ENCODE measurements at places on chromosomes 16 and 17. TPM values are rescaled to one million over a fixed set of nuclear protein-coding genes. Genes with fewer than 3 reads are reported as not detected.

The CTRB2 gene
- not detected for total RNA-seq

The CCL4L2 gene
- 23.7 TPM for total RNA-seq

The PRR35 gene
- 0.20 TPM for total RNA-seq

The EMP2 gene
- total RNA-seq: not detected

The GNAO1 gene
- 1.1 TPM for total RNA-seq

The STUB1 gene
- total RNA-seq: 95.4 TPM

The DLX3 gene
- total RNA-seq: not detected

The VWA3A gene
- total RNA-seq: 0.35 TPM

The CKLF gene
- 69.7 TPM for total RNA-seq

DNA sequence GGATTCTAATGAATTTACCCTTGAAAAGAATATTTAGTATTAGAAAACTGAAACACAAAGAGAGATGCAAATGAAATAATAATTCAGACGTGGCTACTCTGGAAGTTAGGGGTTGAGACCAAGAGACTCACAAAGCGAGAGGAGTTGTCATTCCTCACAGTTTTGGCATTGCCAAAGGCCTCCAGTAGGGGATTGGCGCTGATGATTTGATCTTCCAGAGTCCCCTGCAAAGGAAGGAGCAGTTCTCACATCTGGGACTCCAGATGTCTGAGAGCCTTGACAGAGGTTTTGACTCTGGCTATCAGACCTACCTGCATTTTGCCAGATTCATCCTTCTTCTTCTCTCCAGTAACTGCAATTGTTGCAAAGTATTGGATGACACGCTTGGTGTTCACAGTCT, 6.6 kb downstream of the MYH8 start:
- H3K27me3 ChIP-seq: peaks cover 6% of the 10 kb centered on the region
- H3K27ac ChIP-seq: no peak overlapping the region
- H3K4me1 ChIP-seq: no peaks in the 10 kb centered on the region
- H3K36me3 ChIP-seq: no peaks in the 10 kb centered on the region

DNA sequence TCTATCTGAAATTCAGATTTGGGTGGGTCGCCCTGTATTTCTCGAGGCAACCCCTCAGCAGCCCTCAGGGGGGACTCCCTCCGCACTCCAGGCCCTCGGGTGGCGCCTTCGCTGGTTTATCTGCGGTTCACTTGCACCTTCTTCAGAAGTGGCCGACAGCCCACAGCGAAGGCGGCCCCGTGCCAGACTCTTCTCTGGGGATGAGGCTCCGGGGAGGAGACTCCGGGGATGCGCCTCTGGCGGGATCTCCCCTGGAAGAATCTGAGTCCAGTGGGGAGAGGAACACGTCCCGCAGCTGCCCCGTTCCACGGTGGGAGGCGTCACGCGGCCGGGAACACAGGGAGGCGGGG, 63.9 kb upstream of the DNAJA2 start:
- H3K36me3 ChIP-seq: no peaks in the 10 kb centered on the region
- peak overlapping the region; percentile 33 for H3K4me3 ChIP-seq
- DNase-seq: peak; percentile 43
- peaks cover 12% of the 10 kb centered on the region for H3K4me1 ChIP-seq
- no peak overlapping the region for H3K27ac ChIP-seq

- no peak for DNase-seq
- H3K27me3 ChIP-seq: no peaks in the 10 kb centered on the region
- peaks cover 9% of the 10 kb centered on the region for H3K4me1 ChIP-seq
- H3K36me3 ChIP-seq: no peaks in the 10 kb centered on the region
- no peak overlapping the region for H3K27ac ChIP-seq
Measured at GRCh38 chr17:3529817-3530741, 27.5 kb downstream of the TRPV3 start.

DNA sequence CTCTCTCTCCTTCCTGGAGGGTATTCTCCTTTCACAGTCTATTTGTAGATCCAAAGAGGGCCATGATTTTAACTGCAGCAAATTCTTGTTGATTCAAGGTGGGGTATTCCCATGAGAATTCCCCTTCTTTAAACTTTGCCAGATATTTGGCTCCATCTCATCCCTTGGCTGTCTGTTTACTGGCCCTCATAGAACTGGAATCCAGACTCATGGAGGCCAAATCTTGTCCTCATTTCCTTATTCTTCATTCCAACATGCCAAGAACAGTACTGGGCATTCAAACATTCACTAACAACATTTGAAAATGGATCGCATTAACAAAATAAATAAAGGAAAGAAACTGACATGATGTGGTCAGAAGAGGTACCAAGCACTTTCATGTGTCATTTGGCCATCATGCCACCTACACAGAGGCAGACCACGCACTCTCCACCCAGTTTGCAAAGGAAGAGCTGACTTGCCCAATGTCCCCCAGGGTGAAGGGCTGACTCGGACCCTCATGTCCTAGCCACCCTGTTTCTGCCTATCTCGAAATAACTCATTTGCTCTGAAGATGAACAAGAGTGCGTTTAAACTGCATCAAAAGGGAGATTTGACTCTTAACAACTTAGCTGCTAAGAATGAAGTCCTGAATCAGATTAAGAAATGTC, 23.1 kb upstream of the SLC35B1 start:
- H3K27me3 ChIP-seq: no peaks in the 10 kb centered on the region
- H3K4me1 ChIP-seq: peaks cover 67% of the 10 kb centered on the region
- DNase-seq: no peak

DNA sequence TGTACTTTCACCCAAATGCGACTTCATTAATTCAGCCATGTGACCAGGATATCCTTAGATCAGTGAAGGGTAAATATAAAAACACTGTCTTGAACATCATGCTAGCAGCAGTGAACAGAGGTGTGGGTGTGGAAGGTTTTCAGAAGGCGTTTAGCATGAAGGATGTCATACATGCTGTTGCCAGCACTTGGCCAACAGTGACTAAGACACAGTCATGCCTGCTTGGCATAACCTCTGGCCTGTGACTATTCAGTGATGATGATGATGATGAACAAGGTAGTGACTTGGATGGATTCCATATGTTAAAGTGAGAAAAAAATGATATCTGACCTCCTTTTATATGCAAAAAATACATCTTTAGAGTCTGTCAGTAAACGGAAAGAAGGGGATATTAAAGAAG, 97.9 kb downstream of the MAP2K4 start:
- no peak overlapping the region for H3K27ac ChIP-seq
- no peaks in the 10 kb centered on the region for H3K27me3 ChIP-seq
- peaks cover 34% of the 10 kb centered on the region for H3K36me3 ChIP-seq
- no peak for DNase-seq

GRCh38 chr16:25235991-25236390, 19.2 kb downstream of the AQP8 start:
- no peak for DNase-seq
- H3K27ac ChIP-seq: no peak overlapping the region
- H3K4me1 ChIP-seq: peaks cover 2% of the 10 kb centered on the region
- no peaks in the 10 kb centered on the region for H3K27me3 ChIP-seq
- peaks cover 5% of the 10 kb centered on the region for H3K36me3 ChIP-seq

GRCh38 chr17:78944956-78945355, 19.8 kb upstream of the TIMP2 start:
- no peak overlapping the region for H3K27ac ChIP-seq
- H3K4me1 ChIP-seq: no peaks in the 10 kb centered on the region
- H3K27me3 ChIP-seq: no peaks in the 10 kb centered on the region
- H3K36me3 ChIP-seq: no peaks in the 10 kb centered on the region

DNA sequence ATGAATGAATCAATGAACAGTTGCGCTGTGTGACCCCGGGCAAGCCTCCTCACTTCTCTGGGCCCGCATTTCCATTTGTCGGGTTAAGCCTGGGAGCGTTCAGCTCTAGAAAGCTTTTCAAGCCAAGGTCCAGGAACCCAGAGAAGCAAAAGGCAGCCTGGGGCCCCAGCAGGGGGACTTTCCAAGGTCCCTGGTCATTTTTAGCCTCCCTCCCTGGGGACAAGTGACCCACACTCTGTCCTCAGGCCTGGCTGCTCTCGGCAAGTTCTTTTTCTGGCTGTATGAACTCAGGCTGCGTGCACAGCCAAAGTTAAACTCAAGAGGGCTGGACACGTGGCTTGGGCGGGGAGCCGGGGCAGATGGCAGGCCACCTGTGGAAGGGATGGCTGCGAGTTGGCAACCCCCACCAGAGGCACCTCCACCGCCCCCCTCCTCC, 41.4 kb upstream of the CIBAR2 start:
- H3K36me3 ChIP-seq: no peaks in the 10 kb centered on the region
- no peaks in the 10 kb centered on the region for H3K27me3 ChIP-seq
- no peak overlapping the region for H3K27ac ChIP-seq
- H3K4me3 ChIP-seq: no peak overlapping the region
- peaks cover 16% of the 10 kb centered on the region for H3K4me1 ChIP-seq
- DNase-seq: no peak

- H3K4me1 ChIP-seq: peaks cover 3% of the 10 kb centered on the region
- H3K27ac ChIP-seq: no peak overlapping the region
- no peak overlapping the region for H3K4me3 ChIP-seq
Measured at GRCh38 chr16:65126845-65127624, 5.2 kb upstream of the CDH11 start.

GRCh38 chr17:82636626-82637598, 11.3 kb downstream of the WDR45B start:
- no peaks in the 10 kb centered on the region for H3K4me1 ChIP-seq
- H3K36me3 ChIP-seq: peaks cover 9% of the 10 kb centered on the region
- no peak for DNase-seq
- H3K27ac ChIP-seq: no peak overlapping the region

- H3K27ac ChIP-seq: no peak overlapping the region
- no peaks in the 10 kb centered on the region for H3K4me1 ChIP-seq
- no peak overlapping the region for H3K4me3 ChIP-seq
- H3K27me3 ChIP-seq: no peaks in the 10 kb centered on the region
- no peak for DNase-seq
Measured at GRCh38 chr16:56305956-56306565, 114.8 kb downstream of the GNAO1 start.

DNA sequence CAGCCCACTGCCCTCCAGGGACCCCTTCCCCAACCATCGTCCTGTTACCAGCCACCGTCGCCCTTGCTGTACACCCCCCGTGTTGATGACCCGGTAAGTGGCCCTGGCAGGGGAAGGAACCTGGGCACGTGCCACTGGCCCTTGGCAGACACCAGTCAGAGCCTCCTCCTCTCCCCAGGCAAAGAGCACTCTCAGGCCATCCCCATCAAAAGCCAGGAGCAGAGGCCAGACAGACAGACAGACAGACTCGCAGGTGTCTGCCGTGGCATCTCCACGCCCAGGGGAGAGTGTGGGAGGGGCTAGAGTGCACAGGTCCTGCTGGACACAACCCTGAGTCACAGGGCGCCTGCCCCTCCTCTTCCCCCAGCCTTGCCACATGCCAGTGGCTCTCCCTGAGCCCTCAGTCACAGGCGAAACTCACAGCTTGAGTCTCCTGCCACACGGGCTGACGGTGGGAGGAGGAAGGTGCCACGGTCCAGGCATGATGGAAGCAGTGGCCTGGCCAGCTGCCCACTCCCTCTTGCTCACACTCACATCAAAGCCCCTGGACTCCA, 7.8 kb downstream of the CLCN7 start:
- no peak overlapping the region for H3K27ac ChIP-seq
- no peak overlapping the region for H3K4me3 ChIP-seq
- peaks cover 25% of the 10 kb centered on the region for H3K4me1 ChIP-seq
- DNase-seq: no peak

- no peak for DNase-seq
- no peak overlapping the region for H3K4me3 ChIP-seq
- no peaks in the 10 kb centered on the region for H3K4me1 ChIP-seq
- no peaks in the 10 kb centered on the region for H3K36me3 ChIP-seq
Measured at GRCh38 chr16:73768786-73769203, 527.8 kb upstream of the PSMD7 start.

GRCh38 chr16:53565296-53565863, 62.4 kb upstream of the AKTIP start:
- H3K4me3 ChIP-seq: no peak overlapping the region
- H3K27me3 ChIP-seq: no peaks in the 10 kb centered on the region
- no peak for DNase-seq
- H3K4me1 ChIP-seq: no peaks in the 10 kb centered on the region

DNA sequence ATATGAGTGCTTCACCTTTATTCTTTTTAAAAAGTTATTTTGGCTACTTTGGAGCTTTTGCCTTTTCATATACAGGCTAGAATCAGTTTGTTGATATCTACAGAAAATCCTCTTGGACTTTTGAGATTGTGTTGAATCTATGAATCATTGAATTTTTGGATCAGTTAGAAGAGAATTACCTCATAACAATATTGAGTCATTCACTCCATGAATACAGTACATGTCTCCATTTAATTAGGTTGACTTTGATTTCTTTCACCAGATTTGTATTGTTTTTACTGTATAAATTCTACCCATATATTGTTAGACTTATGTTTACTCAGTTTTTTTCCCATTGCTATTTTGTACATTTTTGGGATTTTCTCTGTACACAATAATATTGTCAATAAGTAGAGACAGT, 54.4 kb downstream of the TAOK1 start:
- H3K4me3 ChIP-seq: no peak overlapping the region
- no peaks in the 10 kb centered on the region for H3K36me3 ChIP-seq
- H3K27me3 ChIP-seq: no peaks in the 10 kb centered on the region
- H3K27ac ChIP-seq: no peak overlapping the region
- DNase-seq: no peak

DNA sequence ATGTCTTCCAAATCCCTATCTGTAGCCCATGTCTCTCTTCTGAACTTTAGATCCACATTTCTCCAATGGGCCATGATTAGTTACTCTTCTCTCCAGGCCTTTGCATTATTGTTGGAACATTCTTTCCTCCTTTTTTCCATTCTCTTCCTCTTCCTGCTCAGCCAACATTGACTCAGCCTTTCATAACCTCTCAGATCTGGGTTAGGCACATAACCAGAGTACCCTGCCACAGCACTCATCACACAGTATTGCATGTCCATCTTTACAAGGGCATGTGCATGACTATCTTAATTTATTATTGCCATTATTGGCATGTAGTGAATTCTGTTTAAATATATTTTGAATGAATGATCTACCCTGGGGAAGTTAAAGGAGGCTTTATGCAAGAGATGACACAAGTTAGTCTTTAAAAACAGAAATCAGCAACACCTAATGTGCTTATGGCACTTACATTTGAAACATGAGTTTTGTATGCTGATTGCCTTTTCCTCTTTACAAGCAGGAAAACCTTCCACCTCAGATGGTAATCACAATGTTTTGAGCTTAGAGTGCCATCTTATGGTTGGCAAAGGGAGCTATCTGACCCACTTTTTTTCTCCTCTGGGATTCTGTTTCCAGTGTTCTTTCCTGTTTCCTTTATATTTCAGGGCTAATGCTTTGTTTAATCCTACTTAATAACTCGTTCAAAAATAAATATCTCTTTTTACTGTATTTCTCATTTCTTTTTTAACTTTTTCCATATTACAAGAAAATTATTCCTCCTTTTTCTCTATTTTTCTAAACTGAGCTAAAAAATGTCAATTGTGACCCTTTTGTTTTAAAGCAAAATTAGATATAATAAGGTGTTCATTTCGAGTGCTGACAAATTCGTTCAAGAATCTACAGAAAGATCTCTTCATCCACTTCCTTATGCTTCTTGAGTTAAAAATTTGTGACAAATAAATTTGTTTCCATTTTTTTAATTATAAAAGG, 151.0 kb upstream of the RBL2 start:
- H3K36me3 ChIP-seq: peaks cover 41% of the 10 kb centered on the region
- H3K4me3 ChIP-seq: no peak overlapping the region
- no peaks in the 10 kb centered on the region for H3K27me3 ChIP-seq

DNA sequence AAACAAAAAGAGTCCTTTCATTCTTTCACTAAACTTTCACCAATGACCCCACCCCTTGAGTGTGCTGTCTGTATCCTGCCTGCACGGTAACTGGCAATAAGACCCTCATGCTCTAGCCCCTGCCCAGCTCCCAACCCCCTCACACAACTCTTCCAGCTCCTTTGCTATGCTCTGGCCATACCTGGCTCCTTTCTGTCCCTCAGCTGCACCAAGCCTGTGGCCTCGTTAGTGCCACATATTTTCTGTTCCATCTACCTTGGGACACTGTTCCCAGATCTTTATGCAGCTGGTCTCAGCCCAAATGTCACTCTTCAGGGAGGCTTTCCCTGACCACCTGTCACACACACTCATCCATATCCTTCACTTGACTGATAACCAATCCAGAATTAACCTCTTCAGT, 47.3 kb downstream of the C16orf82 start:
- no peak for DNase-seq
- no peaks in the 10 kb centered on the region for H3K27me3 ChIP-seq
- H3K4me1 ChIP-seq: peaks cover 13% of the 10 kb centered on the region
- no peak overlapping the region for H3K4me3 ChIP-seq

Measured in natural killer cell (primary cell).